Lung (tissue), 17 donors: ENCODE measurements at places on chromosomes 5 and 9.

GRCh38 chr5:154674029-154674428, 81.1 kb upstream of the LARP1 start:
- DNase-seq, result no peak

- DNase-seq, result no peak
Measured at GRCh38 chr9:24832307-24832706, 286.6 kb upstream of the IZUMO3 start.

DNA sequence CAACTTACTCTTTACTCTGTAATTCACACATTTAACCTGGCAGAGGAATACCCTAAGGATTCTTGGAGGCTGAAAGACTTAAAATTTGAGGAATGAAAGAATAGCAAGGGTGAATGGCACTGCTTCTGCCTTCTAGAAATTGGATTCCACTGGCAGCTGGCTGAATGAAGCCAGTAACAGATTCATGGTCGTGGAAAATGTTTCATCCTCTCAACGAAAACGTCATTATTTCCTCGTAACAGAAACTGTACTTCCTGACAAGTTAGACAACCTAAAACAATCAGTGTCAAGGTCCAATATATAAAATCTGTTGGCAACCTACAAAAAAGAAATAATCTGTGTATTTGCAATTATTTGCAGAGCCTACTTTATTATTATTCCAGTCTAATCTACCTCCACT, 39.7 kb downstream of the BNC2 start:
- DNase-seq, result no peak

DNA sequence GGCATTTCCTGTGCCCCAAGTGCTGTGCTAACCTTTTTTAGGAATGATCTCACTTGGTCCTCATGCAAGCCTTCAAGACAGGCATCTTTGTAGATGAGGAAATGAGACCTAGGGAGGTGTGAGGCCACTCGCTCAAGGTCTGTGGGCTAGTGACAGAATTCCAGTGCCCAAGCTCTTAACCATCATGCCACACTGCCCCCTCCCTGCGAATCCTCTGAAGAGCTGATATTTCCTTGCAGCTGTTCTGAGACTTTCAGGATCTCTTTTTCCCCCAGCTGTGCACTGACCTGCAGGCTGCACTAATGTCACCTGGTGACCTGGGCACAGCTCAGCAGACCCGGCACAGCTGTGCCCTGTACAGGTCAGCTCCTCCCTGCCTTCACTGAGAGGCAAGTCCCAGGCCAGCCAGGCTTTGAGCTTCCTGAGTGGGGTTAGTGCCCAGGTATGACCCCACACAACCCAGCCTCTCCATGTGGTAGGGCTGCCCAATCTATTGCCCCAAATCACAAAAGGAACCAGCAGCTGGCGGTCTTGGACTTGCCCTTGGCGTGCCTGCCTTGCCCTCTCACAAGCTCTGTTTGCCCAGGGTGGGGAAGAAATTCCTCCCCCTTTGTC, 32.7 kb downstream of the MORN5 start:
- no peak for DNase-seq

- peak; percentile 52 for DNase-seq
Measured at GRCh38 chr5:77301447-77301883, 91.0 kb downstream of the PDE8B start.

DNA sequence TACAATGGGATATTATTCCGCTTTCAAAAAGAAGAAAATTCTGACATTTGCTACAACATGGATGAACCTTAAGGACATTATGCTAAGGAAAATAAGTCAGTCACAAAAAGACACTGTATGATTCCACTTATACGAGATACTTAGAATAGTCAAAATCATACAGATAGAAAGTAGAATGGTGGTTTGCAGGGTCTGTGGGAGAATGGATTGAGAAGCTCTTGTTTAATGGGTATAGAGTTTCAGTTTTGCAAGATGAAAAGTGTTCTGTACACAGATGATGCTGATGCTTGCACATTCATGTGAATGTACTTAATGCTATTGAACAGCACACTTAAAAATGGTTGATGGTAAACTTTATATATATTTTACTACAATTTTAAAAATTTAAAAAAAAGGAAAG, 2050.7 kb upstream of the WWC1 start:
- DNase-seq, result no peak

DNA sequence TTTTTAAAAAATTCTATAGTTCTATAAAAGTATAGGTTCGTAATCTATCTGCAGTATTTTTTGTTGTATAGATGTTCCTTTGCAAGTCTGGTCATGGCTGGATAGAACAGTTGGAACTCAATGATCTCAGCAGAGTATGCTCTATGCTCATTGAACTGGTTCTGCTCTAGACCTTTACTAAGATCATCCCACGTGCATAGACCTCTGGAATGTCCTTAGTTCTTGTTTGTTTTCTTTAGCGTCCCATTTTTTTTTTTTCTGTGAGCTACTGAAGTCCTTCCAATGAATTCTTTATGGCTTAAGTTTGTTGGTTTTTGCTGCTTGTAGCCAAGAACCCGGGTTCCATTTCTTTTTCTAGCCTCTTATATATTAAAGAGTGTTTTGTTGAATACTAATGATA, 3.5 kb downstream of the TMEM38B start:
- DNase-seq, result no peak

DNA sequence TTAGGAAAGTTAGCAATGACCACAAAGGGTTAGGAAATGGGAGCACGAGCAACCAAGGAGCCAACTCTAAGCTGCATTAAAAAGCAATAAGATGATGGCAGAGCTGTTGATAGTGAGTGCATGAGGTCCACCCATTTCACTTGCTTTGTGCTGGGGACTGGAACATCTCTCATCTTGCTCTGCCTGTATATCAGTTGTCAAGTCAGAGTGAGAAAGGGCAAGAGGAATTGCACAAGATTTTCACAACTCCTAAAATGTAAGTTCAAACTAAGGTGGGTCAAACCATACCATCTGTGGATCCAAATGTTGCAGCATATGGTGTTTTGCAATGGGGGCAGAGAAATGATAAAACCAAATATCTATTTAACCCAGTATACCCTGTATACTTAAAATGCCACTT, 2.8 kb upstream of the ESM1 start:
- no peak for DNase-seq

DNA sequence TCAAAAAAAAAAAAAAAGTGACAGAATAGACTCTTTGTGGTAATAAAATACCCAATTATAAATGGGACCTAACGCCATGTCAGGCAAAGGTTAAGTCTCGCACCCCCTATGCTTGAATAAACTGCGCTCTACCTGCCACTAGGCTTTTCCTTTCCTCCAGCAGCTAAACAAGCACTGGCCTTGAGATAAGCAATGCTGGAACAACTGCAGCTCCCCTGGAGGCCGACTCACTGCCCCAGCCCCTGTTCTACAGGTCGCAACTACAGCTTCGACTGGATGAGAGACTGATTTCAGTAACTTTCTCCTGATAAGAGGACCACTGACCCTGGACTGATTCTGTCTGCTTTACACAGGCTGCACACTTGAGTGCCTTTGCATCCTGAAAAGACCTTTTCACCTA, 210.2 kb downstream of the HSPA4 start:
- no peak for DNase-seq

- DNase-seq, result no peak
Measured at GRCh38 chr5:101637599-101637998, 658.5 kb downstream of the SLCO4C1 start.

DNA sequence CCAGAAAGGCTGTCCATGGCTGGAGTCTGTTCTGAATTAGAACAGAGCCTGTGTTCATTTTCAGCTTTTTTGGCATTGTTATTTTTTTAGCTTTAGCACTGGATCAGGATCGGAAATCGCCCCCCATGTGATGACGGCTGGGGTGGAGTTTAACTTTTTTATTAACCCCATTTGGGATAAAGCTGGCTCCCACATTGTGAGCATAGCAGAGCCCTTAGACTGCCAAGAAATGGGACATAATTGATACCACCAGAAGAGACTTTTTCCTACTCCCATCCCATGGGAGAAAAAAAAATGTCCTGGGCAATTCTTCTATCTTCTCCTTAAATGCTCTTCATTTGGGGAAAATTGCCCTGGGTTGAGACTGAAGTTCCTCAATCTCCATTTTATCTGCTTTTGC, 52.4 kb downstream of the SLIT3 start:
- no peak for DNase-seq

GRCh38 chr5:168005093-168005492, 286.4 kb upstream of the WWC1 start:
- DNase-seq, result no peak

GRCh38 chr5:134637116-134637721, 4.6 kb upstream of the SAR1B start:
- peak; percentile 26 for DNase-seq

DNA sequence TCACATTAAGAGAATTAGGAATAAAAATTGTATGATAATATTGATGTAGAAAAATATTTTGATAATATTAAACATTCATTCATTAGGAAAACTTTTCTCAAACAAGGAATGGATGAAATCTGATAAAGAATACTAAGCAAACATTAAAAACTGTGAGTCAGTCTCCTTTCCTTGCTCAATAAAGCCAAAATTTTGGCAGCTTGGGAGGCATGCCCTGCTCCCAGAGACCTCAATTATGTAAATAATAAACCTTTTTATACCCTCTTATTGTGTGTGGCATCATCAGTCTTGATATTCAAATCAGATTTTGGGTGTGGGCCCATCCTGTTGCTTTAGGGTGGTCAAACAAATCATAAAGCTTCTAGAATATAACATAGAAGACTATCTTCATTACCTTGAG, 36.6 kb upstream of the CCL21 start:
- no peak for DNase-seq

- DNase-seq, result no peak
Measured at GRCh38 chr9:135886147-135886981, 21.0 kb downstream of the CAMSAP1 start.

DNA sequence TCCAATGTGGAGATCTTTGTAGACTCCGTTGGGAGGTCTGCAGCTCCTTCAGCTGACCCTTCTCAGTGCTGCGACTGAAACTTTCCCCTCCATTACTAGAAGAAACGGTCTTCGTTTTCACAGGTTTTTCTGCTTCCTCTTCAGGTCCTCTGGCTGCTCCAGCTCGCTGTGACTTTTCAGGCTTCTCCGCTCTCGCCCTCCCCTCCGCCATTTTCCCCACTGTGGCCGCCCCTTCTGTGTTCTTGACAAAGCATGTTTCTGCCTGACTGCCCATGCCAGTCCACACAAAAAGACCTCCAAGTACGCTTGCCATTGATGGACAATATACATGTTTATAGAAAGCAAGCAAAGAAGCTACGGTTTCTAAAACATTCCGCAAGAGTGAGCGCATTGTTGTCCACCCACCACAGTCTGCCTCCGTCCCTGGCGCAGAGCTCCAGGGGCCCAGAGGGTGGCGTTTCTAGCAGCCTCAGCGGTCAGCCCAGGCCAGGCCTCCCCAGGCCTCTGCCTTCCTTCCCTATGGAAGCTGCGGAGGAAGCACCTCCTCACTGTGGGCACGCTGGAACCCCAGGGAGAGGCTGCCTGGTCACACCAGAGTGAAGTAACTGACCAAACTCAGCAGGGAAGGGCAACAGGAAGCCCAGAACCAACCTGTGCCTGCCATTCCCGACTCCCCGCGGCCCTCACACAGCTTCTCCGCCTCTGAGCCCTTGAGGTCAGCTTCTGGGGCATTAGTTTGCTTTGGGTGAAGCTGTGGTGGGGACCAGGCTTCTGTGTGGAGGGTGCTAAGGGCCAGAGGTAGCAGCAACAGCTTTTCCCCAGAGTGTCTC, 19.9 kb upstream of the S1PR3 start:
- no peak for DNase-seq

- no peak for DNase-seq
Measured at GRCh38 chr9:110078604-110079003, 129.4 kb downstream of the C9orf152 start.
